ENCODE measurements at places on chromosomes 6 and 20.
A peak's percentile ranks its signal among the peaks of the same experiment; 100 is the strongest.

DNA sequence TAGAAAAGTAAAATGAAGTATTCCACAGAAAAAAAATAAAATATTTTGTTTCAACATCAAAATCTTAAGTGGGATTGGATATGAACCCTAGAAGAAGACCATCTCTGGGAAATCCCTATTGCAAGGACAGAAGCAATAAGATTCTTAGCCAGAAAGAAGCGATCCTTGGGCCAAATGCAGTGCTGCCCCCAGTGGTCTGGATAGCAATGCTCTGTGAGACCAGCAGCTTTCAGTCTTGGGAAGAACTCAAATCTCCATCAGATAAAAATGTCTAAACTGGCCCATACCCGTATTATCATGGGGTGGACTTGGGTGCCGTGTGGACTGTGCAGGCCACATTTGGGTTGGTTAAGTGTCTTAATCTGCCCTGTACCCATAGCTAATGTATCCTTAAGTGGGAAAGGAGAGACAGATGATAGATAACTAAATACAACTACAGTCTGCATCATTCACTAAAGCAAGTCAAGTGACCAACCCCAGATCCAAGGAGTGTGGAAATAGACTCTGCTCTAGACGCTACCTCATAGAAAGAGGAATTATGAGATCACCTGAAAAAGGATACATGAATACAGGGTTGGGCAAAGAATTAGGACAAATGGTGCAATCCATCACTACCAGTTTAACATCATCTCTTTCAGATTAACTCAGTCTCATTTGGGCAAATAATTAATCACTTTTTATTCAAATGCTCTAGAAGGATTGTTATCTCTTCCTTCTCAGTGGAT is 38.9 kb upstream of the SNAP25 start:
- no peak for DNase-seq

- no peak for DNase-seq
Observed at GRCh38 chr6:104728448-104728847, 131.3 kb downstream of the HACE1 start.

- no peak for DNase-seq
Observed at GRCh38 chr6:165766026-165766425, 103.0 kb upstream of the PDE10A start.

DNA sequence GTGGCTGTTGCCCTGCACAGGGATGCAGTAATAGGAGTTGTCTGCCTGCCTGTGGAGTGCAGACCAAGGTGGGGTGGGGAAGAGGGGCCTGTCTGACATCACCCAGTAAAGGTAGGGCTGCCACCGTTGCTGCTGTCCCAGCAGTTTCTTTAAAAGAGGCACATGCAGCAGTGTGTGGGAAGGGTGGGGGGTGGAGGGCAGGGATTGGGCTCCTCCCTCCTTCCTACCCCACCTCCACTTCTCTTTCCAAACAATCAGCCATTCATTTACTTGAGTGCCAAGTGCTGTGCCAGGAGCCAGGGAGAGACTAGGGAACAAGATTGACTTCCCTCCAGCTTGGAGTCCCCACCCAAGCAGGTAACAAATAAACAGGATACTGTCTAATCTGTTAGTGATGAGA is 66.8 kb upstream of the MYL9 start:
- DNase-seq, result no peak

DNA sequence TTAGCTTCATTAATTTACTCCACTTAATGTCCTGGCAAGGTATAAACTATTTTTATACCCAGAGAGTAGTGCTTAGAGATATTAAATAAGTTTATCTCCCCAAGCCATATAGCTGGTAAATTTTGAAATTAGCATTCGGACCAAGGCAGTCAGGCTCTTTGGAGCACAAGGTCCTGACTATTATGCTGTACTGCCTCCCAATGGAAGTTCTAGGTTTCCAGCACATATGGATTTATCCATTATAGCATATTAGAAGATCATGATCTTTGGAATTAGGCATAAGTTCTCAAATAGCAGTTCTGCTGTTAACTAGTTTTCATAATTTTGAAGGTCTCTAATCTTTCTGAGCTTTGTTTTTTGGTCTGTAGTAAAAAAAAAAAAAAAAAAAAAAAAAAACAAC is 835.3 kb upstream of the EPHA7 start:
- no peak for DNase-seq

DNA sequence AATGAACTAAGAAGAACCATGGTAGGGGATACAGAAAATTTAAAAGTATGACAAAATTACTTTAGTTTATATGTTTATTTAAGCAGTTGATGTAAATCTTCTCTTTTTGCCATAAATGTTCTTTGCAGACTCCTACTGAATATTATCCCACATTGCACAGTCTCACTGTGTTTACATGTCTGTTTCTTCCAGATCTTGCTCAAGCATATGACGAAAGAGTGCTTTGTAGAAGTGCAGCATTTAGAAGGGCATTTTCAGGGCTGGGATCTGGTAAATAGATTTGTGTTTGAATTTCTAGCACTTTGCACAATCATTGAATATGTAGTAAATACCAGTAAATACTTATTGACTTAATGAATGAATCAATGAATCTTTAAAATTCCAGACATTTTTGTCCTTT is 152.0 kb upstream of the EPHA7 start:
- no peak for DNase-seq

DNA sequence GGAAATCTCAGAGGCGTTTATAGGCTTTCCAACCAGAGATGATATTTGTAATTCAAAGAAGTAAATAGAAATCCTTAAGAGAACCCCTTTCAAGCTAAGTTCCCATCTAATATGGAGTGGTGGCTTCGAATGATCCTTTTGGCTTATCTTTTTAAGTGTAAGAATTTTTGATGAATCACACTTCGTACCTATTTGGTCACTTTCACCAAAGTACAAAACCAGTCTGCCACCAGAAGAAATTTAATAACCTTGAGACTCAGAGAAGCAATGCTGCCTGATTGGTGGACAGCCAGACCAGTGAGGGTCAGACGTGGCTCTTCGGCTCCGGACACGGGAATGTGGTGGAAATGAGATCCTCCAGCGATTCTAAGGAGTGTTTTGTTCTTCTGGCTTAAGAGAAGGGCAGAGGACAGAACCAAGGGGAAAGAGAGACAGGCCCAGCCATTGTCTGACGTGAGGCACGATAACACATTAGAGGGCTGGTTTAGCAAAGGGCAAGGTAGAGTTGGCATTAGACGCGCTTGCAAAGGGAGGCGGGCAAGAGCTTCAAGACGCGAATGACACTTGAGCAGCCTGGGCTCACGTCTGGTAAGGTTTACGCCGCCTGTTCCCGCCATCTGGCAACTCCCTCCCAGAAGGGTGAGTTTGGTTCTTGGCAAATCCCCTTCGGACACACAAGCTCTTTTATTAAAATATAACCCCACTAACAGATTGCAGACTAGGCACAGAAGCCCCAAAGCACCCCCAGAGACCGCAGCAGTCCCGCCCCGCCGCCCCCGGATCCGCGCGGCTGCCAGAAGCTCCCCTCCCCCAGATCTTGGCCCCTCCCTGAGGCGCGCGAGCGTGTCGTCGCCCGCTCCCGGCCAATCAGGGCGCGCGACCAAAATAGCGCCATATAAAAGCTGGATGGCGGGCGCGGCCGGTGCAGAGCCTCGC is 50.0 kb upstream of the EZR start:
- peak; percentile 97 for DNase-seq

GRCh38 chr6:27531772-27532459 is 59.0 kb upstream of the ZNF184 start:
- DNase-seq, result no peak

DNA sequence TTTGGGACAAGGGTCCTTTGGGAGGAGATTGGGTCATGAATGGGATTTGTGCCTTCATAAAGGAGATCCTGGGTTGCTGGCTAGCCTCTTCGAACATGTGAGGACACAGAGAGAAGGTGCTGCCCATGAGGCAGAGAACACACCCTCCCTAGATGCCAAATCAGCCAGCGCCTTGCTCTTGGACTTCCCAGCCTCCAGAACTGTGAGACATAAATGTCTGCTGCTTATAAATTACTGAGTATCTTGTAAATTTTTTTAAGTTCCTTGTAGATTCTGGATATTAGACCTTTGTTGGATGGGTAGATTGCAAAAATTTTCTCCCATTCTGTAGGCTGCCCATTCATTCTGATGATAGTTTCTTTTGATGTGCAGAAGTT is 297.5 kb upstream of the FOXQ1 start:
- DNase-seq, result no peak

DNA sequence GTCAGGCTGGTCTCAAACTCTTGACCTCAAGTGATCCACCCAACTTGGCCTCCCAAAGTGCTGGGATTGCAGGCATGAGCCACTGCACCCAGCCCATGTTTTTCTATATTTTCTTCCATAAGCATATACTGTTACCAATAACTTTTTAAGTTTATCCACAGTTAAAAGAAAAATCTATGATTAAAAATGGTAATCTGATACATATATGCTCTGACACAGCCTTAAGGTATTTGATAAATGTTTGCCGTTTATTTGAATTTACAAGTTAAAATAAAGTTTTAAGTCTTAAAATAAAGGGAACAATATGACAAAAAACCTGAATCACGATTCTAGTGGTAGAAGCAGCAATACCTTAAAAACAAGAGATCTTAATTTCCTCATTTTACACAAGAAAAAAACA is 5.2 kb downstream of the STK38 start:
- DNase-seq, result no peak

- DNase-seq, result no peak
Observed at GRCh38 chr6:162706232-162706631, 21.3 kb downstream of the PRKN start.

DNA sequence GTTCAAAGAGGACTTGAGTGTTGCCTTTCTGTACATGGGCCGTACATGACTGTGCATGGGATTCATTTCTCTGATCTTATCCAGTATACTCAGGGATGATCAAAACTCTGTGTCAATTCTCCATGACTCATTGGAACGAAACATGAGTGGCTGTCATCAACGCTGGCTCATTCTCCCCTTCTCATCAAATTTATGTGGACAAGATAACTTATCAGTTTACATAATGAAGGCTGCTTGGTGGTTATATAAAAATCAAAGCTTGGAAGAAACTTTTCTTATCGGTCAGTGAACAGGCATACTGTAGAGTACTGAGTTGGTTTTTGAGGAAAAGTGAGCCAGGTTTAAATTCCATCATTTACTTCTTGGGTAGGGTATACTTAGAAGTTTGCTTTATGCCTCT is 24.9 kb downstream of the CRISP1 start:
- no peak for DNase-seq

GRCh38 chr6:78967191-78967590 is 99.8 kb downstream of the IRAK1BP1 start:
- DNase-seq, result no peak

GRCh38 chr20:23286346-23286745 is 64.2 kb upstream of the NXT1 start:
- no peak for DNase-seq

DNA sequence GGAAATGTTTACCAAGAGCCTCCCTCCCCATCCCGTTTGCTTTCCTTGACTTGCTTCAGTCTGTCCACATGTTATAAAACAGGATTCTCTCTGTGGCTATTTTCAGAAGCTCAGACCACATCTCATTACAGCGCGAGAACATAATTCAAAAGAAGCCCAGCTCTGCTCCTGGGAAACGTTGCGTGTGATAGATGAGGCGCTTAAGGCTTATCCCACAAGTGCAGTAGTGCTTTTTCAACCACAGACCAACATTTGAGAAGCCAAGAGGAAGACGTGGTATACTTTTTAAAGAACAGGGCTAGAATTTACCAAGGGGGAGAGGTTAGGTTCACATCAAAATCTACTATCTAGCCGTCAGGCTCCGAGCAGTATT is 239.5 kb downstream of the SLC24A3 start:
- no peak for DNase-seq

GRCh38 chr6:75551367-75551952 is 50.2 kb upstream of the SENP6 start:
- no peak for DNase-seq

DNA sequence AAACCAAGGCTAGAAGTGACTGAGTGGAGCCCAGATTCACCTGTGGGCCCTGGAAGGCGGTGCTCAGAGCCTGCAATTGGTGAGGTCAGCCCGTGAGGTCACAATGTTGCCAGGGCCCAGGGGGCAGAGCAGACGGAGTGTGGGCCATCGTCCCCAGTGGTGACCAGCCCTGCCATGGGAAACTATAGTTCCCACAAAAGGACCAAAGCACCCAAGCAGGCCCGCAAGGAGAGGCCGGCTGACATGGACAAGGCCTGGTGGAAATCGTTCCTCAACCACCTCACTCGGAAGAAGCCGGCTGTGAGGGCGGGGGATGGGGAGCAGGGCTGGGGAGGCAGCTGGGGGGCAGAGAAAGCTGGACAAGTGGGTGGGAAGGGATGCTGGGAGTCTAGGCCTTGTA is at the start of gene C20orf144:
Gene C20orf144, plus strand, starts transcription at position 156 of the 400 bp plus-strand sequence. Its CDS starts 19 bp downstream, at position 175.
- no peak for DNase-seq

DNA sequence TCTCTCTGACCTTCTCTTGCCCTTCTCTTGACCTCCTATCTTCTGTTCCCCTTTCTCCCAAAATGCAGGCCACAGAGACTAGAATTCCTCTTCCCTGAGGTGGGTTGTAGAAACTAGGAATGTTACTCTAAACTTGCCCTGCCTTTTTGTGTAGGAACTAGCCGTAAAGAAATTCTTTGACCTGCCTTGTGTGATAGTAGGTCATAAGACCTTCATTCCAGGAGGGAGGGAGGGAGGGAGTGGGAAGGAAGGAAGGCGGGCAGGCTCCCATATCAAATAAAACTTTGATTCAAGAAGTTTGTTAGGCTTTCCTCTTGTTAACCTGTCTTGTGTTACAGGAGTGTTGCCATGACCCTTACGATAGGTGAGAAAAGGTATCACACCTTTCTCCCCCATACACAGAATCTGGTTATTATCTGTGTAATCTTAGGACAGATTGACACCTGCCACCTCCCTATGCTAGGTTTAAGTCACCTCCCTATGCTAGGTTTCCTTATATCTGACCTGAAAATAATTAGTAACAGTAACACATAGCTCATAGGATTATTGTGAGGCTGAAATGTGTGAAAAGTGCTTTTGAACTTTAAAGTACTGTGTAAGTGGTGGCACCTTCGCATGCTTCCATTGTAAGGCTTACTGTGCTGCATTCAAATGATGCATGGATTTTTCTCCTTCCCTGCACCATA is 32.6 kb upstream of the FUCA2 start:
- no peak for DNase-seq

DNA sequence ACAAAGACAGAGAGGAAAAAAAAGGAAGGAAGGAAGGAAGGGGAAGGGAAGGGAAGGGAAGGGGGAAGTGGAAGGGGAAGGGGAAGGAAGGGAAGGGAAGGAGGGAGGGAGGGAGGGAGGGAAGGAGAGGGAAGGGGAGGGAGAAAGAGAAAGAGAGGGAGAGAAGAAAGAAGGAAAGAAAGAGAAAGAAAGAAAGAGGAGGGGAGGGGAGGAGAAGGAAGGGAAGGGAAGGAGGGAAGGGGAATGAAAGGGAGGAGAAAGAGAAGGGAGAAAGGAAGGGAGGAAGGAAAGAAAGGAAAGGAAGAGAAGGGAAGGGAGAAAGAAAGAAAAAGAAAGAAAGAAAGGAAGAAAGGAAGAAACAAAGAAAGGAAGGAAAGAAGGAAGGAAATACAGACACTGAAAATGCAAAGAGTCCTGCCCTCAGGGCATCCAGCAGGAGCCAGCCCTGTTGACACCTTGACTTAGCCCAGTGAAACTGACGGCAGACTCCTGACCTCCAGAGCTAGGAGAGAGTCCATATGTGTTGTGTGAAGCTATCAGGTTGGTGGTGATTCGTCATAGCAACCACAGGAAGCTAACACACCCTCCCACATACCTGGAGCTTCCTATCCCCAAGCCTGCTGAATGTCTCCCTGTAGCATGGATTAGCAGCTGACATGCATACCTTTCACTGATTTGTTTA is 58.7 kb upstream of the SULF2 start:
- no peak for DNase-seq
